ENCODE measurements at places on chromosomes 3 and 15. TPM values are rescaled to one million over a fixed set of nuclear protein-coding genes. Genes with fewer than 3 reads are reported as not detected.

CYP11A1 gene
- 1.1 TPM for total RNA-seq

- no peak for DNase-seq
These were observed 40.0 kb downstream of the PAQR5 start for GRCh38 chr15:69338535-69339213.

GRCh38 chr3:72043204-72044133, 258.5 kb upstream of the PROK2 start:
- no peak for DNase-seq

- DNase-seq = no peak
These were observed 297.0 kb upstream of the EPHA3 start for GRCh38 chr3:88810455-88810854.

CGNL1 gene
- total RNA-seq = 54.9 TPM

DNA sequence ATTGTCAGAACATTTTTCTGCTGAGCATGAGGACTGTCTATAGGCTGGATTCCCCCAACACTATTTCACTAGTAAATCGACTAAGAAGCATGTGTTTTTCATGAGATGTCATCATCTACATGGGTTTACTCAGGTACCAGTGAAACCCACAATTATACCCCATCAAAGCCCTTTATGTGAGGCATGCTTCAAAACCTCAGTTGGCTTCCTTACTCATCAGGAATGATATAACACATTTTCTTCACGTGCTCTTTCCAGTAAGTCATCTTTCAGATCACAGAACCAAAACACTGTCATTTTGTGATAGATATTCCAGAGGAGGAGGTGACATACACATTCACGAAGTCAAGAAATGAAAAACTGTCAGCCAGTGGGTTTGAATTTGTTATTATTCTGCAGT, 116.5 kb downstream of the ANO10 start:
- no peak for DNase-seq

CLEC3B gene
- total RNA-seq = 265 TPM

GRCh38 chr3:76859596-76859995, 180.3 kb upstream of the ROBO2 start:
- DNase-seq = no peak

DNA sequence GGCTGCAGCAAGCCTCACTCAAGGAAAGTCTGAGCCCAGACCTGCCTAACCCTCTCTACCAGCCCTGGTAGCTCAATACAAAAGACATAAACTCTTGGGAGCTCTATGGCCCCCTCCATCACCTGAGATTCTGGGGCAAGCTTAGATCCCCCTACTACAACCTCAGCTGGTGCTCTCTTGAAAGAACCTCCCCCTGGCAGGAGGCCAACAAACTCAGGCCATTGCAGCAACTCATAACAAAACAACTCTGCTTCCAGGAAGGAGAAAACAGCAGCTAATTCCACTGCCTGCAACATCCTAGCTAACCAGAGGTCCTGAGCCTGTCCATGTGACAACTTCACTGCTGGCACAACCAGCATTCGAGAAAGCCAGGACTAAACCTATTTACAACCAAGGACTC, 169.2 kb downstream of the ROBO1 start:
- DNase-seq = no peak

GRCh38 chr3:31802981-31803740, 177.9 kb downstream of the OSBPL10 start:
- no peak for DNase-seq

GRCh38 chr3:21826416-21826815, 75.4 kb upstream of the ZNF385D start:
- no peak for DNase-seq

- no peak for DNase-seq
These were observed 499.6 kb upstream of the KCNMB2 start for GRCh38 chr3:178036451-178037144.

MUC20 gene
- total RNA-seq = 14.7 TPM

- DNase-seq = no peak
These were observed 151.4 kb downstream of the FBLN2 start for GRCh38 chr3:13700362-13700761.

EFHB gene
- 0.90 TPM for total RNA-seq

- no peak for DNase-seq
These were observed 123.3 kb upstream of the NANOGP8 start for GRCh38 chr15:35208353-35208752.

TMEM207 gene
- total RNA-seq = not detected

ACSBG1 gene
- total RNA-seq = not detected

- DNase-seq = no peak
These were observed 31.6 kb upstream of the PDZRN3 start for GRCh38 chr3:73656241-73656890.

PRSS50 gene
- 0.20 TPM for total RNA-seq

FANCD2OS gene
- not detected for total RNA-seq

GRCh38 chr15:96307856-96308394, 22.6 kb upstream of the NR2F2 start:
- DNase-seq = no peak

DNA sequence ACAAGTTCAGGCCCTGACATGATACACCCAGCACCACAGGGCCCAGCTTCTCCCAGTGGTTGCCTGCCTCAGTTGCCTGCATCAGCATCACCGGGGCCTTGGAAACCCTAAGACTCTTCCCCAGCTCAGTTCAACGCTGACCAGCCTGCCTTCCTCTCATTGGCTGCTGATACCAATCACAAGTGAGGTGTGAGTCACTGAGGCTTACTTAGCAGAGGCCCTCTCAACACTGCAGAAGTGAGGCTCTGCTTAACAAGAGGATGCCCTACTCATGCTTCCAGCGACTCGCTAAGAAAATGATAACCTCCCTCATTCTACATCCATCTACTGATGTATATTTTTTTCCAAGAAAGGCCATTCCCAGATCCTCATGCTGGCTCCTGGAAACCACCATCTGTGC, 151.9 kb downstream of the ADAMTS17 start:
- DNase-seq = no peak

DPPA2 gene
- total RNA-seq = not detected

- DNase-seq = no peak
These were observed 77.5 kb upstream of the LMOD3 start for GRCh38 chr3:69199942-69200341.

GPR62 gene
- not detected for total RNA-seq

DNA sequence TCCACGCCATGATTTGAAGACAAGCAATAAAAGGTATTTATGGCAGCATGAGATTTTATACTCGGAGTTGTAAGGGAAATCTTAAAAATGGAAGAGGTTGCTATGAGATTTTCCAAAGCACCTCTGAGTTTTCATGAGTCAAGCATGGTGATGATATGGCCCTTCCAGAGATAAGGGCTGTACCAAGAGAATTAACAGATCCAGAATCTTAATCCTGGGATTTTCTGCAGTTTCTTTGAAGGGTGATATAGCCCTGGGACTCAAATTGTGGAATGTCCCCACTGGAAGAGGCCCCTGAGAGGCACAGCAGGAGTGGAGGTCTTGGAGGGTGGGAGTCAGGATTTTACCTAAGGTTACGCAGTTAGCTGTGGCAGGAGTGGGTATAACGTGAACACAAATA, 243.3 kb downstream of the ZNF621 start:
- no peak for DNase-seq

GRCh38 chr3:54550221-54550977, 377.5 kb downstream of the LRTM1 start:
- DNase-seq = no peak

DNA sequence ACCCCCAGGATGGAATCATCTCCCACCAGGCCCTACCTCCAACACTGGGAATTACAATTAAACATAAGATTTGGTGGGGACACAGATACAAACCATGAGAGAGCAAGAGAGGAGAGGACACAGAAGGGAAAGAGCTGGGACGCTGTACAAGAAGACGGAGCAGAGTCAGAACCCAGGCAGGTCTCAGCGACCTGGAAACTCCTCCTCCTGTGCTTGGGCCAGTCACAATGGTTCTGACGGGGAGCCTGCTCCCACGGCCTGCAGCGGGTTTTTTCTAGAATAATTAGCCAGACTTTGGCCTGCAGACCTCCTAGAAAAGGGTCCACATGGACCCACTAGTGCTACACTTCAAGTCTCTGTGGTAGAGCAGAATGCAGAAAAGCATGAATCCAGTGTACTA, 5.6 kb downstream of the SLC12A8 start:
- no peak for DNase-seq

TRH gene
- not detected for total RNA-seq

DNA sequence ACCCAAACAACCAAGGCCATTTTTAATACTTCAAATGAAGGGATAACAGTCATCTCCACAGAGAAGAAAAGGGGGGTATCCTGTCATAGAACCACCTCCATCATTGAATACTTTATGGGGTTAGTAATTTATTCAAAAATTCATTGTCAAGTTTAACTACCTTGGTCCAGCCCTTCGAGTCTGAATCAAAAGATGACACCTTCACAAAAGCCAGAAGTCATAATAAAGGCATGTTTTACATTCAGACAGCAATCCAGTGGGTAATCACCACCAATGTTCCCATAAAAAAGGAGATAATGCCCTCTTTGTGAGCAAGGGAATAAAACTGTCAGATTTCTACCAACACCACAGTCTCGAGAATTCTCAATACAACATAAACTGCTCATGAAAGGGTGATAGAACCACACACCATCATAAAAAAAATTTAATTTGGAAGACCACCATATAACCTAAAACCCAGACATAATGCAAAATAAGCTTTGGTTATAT, 145.6 kb upstream of the ZBTB20 start:
- DNase-seq = no peak

- DNase-seq = no peak
These were observed 33.4 kb upstream of the KLHL25 start for GRCh38 chr15:85828126-85828525.

GRCh38 chr15:89830639-89831038, 16.0 kb upstream of the ANPEP start:
- no peak for DNase-seq

DNA sequence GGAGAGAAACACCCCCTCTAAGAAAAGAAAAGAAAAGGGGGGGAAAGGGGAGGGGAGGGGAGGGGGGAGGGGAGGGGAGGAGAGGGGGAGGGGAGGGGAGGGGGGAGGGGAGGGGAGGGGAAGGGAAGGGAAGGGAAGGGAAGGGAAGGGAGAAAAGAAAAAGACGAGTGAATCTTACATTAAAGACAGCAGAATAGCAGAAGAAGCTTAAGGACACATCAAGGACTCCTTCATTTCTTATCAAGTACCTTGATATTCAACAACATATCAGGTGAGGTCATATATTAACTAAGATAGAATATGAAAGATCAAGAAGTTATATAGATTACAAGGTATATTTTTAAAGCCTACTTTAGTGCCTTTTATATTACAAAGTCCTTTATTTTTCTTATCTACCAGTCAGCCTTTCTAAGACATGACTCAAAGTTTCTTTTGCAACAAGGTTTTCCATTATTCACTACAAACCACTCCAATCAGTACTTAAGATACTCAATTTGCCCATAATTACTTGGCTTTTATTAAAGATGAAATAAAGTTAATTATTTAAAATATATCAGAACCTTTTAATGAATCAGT, 17.7 kb upstream of the AADAC start:
- DNase-seq = no peak

GRCh38 chr3:173932624-173933023, 535.1 kb downstream of the NLGN1 start:
- no peak for DNase-seq

- DNase-seq = no peak
These were observed 476.9 kb downstream of the ZNF385D start for GRCh38 chr3:21274079-21274571.

- DNase-seq = peak; percentile 28
These were observed 69.4 kb downstream of the CPN2 start for GRCh38 chr3:194281766-194282165.

DNA sequence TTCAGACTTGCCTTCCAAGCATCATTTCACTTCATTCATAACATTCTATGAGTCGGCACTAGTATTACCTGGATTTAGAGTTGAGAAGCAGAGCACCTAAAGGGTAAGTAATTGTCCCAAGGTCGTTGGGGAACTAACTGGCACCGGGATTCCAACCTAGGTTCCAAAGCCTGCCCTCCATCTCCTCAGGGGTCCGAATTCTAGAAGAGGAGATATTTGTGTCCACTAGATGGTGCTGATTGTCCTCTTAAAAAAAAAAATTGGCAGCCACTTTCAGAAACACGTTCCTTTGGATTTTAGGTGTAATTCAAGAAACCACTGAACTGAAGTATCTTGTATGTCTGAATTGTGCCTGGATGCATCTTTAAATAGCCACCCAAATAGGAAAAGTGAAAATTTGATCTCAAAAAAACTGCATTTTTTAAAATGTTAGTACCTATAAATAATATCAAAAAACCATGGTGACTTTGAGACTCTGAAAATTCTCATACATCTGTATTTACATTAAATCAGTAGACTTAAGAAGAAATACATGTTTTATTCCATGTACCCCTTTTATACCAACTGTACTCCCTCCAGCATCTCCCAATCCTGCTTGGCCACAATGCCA, 3.9 kb upstream of the FSIP1 start:
- DNase-seq = no peak

DNA sequence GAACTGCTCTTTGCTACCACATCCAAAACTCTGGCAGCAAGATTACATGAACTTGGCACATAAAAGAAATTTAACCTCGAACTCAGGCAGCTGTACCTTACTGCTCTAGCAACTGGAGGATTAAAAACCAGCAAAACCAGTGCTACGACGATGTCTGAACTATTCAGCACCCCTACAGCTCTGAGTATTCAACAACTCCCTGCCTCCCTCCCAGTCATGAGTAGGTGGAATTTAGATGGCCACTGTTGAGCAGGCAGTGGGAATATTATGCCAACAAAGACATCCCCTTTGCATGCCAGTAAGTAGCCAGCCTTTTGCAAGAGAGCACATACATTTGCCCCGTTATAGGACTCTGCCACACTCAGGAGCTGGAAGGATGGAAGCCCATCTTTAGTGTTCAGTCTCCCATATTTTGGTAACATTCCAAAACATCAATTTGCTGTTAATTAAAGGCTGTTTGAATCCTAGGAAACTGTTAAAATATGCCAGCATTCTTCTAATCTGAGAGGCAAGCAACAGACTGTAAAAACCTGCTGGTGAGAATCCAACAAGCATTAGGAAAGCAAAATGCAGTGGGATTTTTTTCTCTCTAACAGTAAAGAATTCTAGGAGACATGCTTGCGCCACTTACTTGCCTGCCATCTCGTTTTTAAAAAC, 85.4 kb downstream of the ZNF385D start:
- DNase-seq = no peak

HRG gene
- not detected for total RNA-seq

DNA sequence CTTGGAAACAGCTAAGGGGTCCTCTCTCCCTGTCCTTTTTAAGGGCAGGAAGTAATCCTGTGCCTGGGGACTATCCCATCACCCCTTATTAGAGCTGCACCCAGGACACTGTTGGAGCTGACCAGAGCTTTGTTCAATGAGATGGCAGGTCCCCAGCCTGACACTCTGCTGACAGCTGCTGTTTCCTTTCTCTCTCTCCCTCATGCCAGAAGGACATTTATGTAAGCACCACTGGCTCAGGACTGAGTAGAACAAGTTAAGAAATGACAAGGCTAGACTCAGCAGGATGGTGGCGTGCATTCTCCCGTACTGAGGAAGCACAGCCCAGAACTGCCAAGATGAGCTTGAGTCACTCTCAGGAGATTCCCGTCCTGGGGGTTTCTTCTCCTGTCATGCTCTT, 17.3 kb downstream of the GJD2 start:
- no peak for DNase-seq

Measured in upper lobe of right lung (tissue), 1 donor.